ENCODE measurements at places on chromosomes 5 and 9. TPM values are rescaled to one million over a fixed set of nuclear protein-coding genes. Genes with fewer than 3 reads are reported as not detected.

- no peak for DNase-seq
Measured at GRCh38 chr9:129078691-129079503, 2.0 kb upstream of the DOLPP1 start.

GRCh38 chr9:112755675-112756074 lies 5.1 kb downstream of the SNX30 start:
- peak; percentile 60 for DNase-seq

DNA sequence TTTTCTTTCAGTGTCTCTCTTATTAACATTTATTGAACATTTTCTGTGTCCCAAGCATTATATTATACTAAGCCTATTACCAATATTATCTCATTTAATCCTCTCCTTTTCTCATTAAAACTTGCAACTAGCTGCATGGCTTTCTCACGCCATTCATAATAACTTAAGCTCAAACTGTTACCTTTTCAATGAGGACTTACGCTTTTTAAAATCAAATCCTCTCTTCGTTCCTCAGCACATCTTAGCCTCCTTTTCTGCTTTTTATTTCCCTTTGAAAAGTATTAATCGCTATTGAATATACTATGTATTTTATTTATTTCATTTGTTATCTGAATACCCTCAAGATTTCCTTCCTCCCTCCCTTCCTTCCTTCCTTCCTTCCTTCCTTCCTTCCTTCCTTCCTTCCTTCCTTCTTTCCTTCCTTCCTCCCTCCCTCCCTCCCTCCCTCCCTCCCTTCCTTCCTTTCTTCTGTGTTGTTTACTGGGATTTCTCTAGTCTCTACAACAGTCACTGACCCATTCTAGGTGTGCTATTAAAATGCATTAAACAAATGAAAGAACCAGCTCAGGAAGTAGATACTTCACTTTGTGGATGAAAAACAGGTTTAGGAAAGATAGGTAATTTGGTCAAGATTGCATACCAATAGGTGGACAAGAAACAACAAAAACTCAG lies 294.1 kb upstream of the TUT7 start:
- DNase-seq = no peak

DNA sequence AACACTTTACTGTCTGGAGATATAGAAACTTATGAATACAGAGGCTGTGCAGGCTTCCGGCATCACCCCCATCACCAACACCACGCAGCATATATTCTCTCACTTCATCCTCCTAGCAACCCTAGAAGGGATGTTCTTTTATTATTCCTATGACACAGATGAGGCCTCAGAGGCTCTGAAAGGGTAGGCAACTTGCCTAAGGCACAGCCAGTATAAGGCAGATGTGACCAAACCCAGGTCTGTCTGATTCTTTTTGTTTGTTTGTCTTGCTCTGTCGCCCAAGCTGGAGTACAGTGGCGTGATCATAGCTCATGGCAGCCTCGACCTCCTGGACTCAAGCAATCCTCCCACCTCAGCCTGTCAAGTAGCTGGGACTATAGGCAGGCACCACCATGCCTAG lies 22.8 kb upstream of the CORO2A start:
- peak; percentile 65 for DNase-seq

GRCh38 chr9:6459718-6460117 lies 46.7 kb downstream of the UHRF2 start:
- DNase-seq = no peak

The STK32A gene
- under 0.01 TPM for total RNA-seq

The P4HA2 gene
- 225 TPM for total RNA-seq

The MAN1B1 gene
- total RNA-seq = 28.7 TPM

Data from IMR-90 (cell line).